ENCODE measurements at places on chromosomes 1 and 21.

- no peaks in the 10 kb centered on the region for H3K4me1 ChIP-seq
- no peaks in the 10 kb centered on the region for H3K36me3 ChIP-seq
- peaks cover 47% of the 10 kb centered on the region for H3K27me3 ChIP-seq
- no peak overlapping the region for H3K4me3 ChIP-seq
These were observed 2.4 kb downstream of the GRIK3 start for GRCh38 chr1:37031871-37032270.

GRCh38 chr1:234887016-234887900, 241.4 kb downstream of the TOMM20 start:
- no peaks in the 10 kb centered on the region for H3K36me3 ChIP-seq
- no peaks in the 10 kb centered on the region for H3K4me1 ChIP-seq
- H3K27me3 ChIP-seq, result no peaks in the 10 kb centered on the region
- no peak overlapping the region for H3K4me3 ChIP-seq
- H3K27ac ChIP-seq, result no peak overlapping the region

GRCh38 chr1:81800695-81801650, at the start of gene ADGRL2:
TSS of gene ADGRL2 (plus strand) at chr1:81800934. CDS start at chr1:81836985, 36,051 bp downstream.
- H3K36me3 ChIP-seq, result no peaks in the 10 kb centered on the region
- H3K27ac ChIP-seq, result peak within 1 kb of the TSS; percentile 79
- H3K4me1 ChIP-seq, result peaks cover 10% of the 10 kb centered on the region
- peak; percentile 91 for DNase-seq
- peak within 1 kb of the TSS; percentile 89 for H3K4me3 ChIP-seq

DNA sequence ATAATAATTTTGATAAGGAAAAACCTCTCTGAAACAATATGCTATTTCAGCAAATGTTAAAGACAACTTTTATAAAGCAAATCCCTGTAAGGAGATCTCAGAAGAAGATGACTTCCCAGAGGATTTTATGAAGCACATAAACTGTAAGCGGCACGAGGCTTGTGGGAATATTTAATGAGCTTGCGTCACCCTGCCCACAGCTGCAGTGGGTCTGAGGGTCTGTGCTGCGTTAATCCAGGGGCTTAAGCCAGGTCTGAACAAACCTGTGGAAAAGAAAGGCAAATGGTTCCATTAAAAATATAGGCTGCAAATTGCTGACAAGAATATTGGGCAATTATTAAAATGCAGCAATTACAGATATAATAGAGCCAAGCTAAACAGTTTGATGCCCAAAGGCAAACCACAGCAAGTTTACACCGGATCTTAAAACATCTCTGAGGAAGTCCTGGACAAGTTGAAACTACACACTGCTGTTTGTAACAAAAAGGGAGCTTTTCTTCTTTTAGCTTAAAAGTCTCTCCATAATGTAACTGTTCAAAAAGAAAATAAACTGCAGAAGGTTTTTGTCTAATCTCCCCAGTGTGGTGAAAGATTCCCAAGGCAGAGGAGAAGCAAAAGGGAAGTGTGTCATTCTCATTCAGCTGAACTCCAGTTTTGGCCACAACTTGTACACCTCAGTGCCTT, 21.8 kb downstream of the TGFBR3 start:
- no peaks in the 10 kb centered on the region for H3K4me1 ChIP-seq
- H3K27ac ChIP-seq, result no peak overlapping the region
- H3K4me3 ChIP-seq, result no peak overlapping the region
- no peaks in the 10 kb centered on the region for H3K36me3 ChIP-seq
- no peak for DNase-seq
- H3K27me3 ChIP-seq, result no peaks in the 10 kb centered on the region

- H3K27ac ChIP-seq, result no peak overlapping the region
- H3K36me3 ChIP-seq, result no peaks in the 10 kb centered on the region
- no peak overlapping the region for H3K4me3 ChIP-seq
- no peaks in the 10 kb centered on the region for H3K4me1 ChIP-seq
These were observed 11.7 kb downstream of the TNFRSF18 start for GRCh38 chr1:1194723-1195122.

DNA sequence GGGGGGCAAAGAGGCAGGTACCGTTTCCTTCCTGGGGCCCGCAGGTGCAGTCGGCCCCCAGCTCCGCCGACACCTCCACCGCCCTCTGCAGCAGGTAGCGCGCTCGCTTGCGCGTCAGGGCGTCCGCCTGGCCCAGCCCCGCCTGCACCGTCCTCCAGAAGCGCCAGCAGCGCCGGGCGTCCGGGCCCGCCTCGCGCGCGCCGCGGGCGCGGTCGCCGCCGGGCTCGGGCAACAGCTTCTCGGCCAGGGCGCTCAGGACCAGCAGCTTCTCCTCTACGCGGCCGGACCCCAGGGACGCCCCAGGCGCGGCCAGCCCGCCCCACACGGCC, 863 bp downstream of the TARBP1 start:
- H3K27me3 ChIP-seq, result peaks cover 21% of the 10 kb centered on the region
- no peak for DNase-seq
- no peaks in the 10 kb centered on the region for H3K36me3 ChIP-seq
- H3K4me3 ChIP-seq, result peak overlapping the region; percentile 37

DNA sequence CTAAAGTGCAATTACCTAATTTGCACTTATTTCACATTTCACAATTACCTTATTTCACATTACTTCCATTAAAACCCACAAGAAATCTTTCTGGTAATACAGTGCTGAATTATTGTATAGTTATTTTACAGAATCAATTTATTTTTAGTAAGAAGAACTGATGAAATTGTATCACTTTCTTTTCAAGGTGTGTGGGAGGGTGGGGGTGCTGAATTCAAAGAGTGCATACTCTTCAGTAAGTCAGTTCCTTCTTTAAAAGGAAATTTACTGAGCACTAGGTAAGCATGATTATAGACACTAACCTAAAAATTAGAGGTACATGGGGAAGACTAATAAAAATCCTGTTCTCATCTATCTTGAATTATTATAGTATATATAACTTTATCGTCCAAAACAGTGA, 731.6 kb upstream of the ADGRL4 start:
- no peak for DNase-seq
- no peak overlapping the region for H3K27ac ChIP-seq
- H3K4me3 ChIP-seq, result no peak overlapping the region
- H3K4me1 ChIP-seq, result no peaks in the 10 kb centered on the region
